ENCODE measurements at places on chromosomes 11 and 22.

DNA sequence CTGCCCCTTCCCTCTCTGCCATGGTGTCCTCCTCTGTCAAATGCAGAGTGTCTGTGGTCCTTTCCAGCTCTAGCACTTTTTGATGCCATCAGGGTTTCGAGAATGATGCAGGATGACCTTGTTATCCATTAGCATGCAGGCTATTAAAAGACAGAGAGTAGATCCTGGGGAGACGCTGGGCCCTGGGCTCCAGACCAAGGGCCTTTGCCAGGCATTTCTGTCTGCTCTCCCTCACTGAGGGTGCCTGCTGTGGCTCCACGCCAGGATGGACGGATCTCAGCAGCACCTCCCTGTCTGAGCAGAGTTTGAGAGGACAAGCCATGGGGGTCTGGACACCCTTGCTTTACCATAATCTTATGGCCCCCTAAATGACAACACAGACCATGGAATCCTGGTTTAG lies 110.8 kb upstream of the CD82 start:
- no peak for DNase-seq

- DNase-seq = no peak
Observed at GRCh38 chr22:40056559-40056958, 61.8 kb downstream of the FAM83F start.

GRCh38 chr11:111627591-111627990 lies 25.3 kb downstream of the SIK2 start:
- DNase-seq = no peak

DNA sequence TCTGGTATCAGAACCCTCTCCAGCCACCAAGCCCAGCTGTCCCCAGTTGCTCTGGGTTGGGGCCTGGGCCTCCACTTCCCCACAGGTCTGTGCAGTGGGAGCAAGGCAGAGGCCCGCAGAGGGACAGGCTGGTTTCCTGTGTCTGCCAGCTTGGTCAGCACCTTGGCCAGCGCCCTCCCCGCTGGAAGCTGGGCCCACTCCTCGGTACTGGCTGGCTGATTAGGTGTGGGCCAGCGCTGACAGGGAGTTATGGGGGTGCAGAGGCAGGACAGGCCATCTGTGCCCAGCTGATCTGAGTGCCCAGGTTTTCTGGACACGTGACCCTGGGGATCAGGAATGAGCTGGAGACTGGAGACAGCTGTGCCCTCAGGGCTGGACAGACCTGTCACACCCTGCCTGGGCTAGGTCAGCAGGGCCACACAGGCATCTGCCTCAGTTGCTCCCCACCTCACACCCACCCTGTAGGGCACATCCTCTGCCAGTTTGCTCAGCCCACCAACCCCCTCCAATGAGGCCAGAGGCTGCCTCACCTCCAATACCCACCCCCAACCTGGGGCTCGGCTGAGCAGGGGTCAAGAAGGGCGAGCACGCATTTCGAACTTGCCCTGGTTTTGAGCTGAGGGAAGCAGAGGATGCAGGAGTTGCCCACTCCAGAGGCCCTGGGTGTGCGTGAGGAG lies 175.3 kb downstream of the IGLL1 start:
- DNase-seq = peak; percentile 45

GRCh38 chr11:65132238-65132987 lies 1.9 kb downstream of the SYVN1 start:
- DNase-seq = no peak

DNA sequence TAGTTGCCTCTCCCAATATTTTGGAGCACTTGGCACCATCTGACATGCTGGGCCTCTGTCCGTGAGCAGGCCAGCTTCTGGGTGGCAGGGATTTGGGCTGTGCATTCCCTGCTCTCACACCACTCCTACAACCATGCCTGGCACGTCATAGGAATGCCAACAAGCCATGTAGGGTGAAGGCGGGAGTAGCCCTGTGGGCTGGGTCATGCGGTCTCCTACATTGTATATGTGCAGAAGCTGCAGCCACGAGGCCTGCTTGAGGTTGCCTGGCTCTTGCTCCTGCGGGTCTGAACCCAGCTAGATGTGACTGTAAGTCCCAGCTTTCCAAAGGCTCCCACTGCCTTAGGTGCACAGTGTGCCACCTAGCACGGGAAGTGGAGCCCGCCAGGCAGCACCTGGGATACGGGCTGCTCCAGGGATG lies 14.5 kb downstream of the MYEOV start:
- DNase-seq = no peak

- peak; percentile 2 for DNase-seq
Observed at GRCh38 chr22:32232191-32232830, 22.8 kb downstream of the SLC5A4 start.

DNA sequence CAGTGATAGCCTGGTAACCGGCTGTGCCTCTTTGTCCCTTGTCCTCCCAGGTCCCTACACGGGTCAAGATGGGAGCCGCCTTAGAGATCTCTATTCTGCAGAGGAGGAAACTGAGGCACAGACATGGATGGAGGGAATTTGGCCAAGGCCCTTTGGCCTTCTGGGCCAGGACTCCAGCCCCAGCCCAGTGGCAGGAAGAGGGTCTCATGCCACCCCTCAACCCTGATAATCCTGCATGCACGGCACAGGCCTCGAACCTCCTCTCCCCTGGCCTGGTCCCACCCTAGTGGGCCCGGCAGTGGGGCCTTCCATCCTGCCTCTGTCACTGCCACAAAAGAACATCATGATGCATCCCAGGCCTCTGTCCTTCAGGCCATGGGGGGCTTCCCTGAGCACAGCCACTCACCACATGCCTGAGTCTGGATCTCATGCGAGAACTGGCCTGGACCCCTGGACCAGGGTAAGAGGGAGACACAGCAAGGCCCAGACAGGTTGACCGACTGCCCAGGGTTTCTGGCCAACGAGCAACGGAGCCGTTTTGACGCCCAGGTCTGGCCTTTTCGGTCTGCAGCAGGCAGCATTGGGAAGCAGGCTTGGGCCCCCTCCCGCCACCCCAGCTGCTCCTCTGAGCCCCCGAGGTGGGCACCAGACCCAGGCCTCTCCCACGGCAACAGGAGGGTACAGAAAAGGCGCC lies 6.5 kb downstream of the LINC01488 start:
- DNase-seq = no peak

DNA sequence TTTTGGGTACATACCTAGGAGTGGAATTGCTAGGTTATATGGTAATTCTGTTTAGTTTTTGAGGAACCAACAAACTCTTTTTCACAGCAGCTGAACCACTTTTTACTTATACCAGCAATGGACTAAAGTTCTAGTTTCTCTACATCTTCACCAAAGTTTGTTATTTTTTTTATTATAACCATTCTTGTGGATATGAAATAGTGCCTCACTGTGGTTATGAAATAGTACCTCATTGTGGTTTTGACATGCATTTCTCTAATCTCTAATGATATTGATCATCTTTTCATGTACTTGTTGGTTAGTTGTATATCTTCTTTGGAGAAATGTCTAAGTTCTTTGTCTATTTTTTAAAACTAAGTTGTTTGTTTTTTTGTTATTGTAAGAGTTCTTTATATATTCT lies 27.2 kb downstream of the STIM1 start:
- peak; percentile 60 for DNase-seq

DNA sequence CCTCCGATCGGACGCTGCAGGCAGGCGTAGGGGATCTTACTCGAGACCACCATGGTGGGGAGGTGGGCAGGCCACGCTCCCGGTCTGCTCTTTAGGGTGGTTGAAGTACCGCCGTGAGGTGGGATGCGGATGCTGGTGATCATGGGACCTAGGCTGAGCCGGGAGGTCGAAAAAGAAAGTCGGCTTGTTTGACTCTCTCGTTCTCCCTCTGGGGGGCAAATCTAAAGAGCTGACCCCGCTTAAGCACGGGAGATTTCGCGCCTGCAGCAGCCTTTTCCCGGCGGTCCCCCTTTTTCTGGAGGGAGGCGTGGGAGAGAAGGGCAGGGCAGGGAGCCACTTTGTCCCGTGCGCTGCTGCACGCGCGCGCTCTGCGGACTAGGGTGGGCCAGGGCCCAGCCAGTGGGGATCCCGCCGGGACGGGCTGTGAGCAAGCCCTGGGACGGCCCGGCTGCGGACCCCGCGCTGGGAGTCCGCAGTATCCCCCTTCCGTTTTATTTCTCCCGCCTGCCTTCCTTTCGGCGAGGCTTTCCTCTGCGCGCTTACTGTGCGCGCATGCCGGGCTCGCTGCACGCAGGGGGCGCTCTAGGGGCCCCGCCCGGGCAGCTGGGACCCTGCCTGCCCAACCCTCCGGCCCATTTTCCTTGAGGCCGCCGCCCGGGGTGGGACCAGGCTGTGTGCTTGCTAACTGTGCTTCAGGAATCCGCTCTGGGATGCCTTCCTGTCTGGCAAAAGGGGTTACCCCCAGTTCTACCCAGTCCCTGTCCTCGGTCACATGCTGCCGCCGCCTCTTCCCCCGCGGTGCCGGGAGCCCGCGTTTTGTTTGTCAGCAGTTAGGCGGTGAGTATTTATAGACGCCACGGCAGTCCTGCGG lies 81.0 kb downstream of the PRR5L start:
- DNase-seq = no peak

- no peak for DNase-seq
Observed at GRCh38 chr11:9609002-9609759, 35.7 kb downstream of the WEE1 start.

Data from OCI-M1 (cell line).